Erythroblast (primary cell): ENCODE measurements at places on chromosomes 13 and 19.

DNA sequence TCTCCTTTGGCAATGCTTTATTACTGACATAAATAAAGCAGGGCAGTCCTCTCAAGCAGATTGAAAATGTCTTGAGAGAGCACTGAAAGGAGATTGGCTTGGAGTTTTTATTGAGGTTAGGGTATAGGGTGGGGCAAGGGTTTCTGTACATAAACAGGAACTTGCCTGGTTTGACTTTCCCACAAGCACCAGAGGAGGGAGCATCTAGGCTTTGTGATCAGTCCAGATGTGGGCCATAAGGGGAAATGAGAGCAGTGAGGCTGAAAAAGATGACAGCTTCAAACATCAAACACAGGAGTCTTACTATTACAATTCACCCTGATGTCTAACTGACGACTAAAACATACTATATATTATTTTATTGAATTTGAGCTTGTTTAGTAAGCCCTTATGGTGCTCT is 260.9 kb downstream of the MTUS2 start:
- no peak for DNase-seq

GRCh38 chr13:57627663-57628062 is 3.9 kb upstream of the PCDH17 start:
- DNase-seq: peak; percentile 21

- DNase-seq: no peak
Measured at GRCh38 chr13:110010404-110011138, 224.2 kb upstream of the IRS2 start.

GRCh38 chr19:12800466-12800770 is 1.2 kb downstream of the PRDX2 start:
- DNase-seq: no peak
